ENCODE measurements at places on chromosomes 3 and 15. TPM values are rescaled to one million over a fixed set of nuclear protein-coding genes. Genes with fewer than 3 reads are reported as not detected.
A peak's percentile ranks its signal among the peaks of the same experiment; 100 is the strongest.

The IGSF10 gene
- polyA plus RNA-seq, result 0.16 TPM

The TEX264 gene
- 59.2 TPM for polyA plus RNA-seq

DNA sequence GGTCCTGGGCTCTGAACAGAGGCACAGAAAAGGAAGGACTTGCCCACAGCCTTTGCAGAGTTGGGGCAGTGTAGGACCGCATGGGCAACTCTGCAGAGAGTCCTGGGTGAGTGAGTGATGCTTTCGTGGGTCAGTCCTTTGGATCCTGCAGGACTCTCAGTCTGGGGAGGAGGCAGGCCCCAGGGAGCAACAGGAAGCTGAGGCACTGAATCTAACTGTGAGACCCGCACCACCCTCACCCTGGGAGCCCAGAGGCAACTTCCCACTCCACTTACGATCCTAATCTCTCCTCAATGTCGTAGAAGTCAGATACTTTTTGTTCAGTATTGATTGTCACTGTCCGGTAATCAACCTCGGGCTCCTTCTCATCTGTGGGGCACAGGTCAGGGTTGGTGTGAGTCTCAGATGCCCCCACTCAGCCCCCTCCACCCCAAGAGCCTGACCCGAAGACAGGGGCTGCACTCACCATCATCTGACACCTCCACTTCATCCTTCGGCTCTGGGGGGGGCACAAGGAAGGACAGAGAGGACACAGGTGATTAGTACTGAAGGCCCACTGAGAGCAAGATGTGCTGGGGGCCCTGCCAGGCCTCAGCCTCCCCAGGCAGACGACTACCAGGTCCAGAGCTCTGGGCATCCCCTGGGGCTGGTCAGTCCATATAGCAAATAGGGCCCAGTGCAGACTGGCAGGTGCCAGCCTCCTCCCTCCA, 64.0 kb upstream of the HACD2 start:
- H3K4me1 ChIP-seq, result peaks cover 14% of the 10 kb centered on the region
- H3K27me3 ChIP-seq, result no peaks in the 10 kb centered on the region
- H3K4me3 ChIP-seq, result no peak overlapping the region
- no peak overlapping the region for H3K27ac ChIP-seq
- H3K36me3 ChIP-seq, result peaks cover 52% of the 10 kb centered on the region
- no peak for DNase-seq

DNA sequence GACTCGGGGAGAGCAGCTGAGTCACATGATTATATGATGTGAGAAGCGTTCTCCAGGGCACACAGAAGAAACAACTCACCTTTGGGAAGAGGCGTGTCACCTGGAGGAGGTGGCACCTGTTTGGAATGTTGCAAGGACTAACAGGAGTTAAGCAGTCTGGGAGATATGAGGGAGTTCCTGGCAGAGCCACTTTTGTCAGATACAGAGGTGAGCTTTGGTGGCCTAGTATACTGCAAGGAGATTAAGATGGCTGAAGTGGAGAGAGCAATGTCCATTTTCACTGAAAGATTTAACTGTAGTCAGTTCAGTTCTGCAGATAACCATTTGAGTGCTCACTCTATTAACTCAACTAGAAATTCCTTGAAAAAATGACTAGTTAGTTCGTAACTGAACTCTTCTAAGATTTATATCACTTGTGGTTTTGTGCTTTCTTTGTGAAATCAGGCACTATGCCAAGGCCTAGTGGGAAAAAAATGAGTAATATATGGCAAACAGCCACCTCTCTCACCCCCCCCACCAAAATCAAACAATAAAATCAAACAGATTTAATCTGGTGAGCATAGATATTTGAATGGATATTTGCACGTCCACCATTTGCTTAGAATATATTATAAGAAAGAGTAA, 61.3 kb downstream of the CRYBG3 start:
- H3K27me3 ChIP-seq, result no peaks in the 10 kb centered on the region
- H3K4me1 ChIP-seq, result no peaks in the 10 kb centered on the region
- no peak for DNase-seq
- no peak overlapping the region for H3K27ac ChIP-seq
- 0 out of 2 replicates have a peak, but pooled peaks cover 1% of the 10 kb centered on the region for H3K36me3 ChIP-seq

The PRICKLE2 gene
- polyA plus RNA-seq, result 0.01 TPM

DNA sequence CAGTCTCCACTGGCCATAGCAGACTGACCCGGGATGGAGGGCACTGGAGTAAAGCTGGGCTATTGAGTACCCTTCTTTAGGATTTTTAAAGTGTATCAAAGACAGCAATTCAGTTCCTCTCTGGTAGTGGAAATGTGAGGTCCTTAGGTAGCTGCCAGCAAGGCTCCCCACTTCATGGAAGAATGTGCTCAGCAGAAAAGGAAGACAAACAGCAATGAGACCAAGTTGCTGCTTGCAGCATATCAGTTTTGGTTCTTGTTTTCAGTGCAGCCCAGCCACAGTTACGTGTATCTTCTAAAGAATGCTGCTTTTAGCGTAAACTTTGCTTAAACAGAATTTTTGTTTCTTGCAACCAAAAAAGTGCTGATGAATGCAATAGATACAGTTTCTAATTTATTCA, 374.0 kb upstream of the CBLB start:
- H3K4me3 ChIP-seq, result no peak overlapping the region
- no peaks in the 10 kb centered on the region for H3K4me1 ChIP-seq
- no peak for DNase-seq
- no peaks in the 10 kb centered on the region for H3K36me3 ChIP-seq

The GOLGA8M gene
- 0.05 TPM for polyA plus RNA-seq

GRCh38 chr3:157133434-157134320, 26.3 kb downstream of the CCNL1 start:
- no peak overlapping the region for H3K4me3 ChIP-seq
- peak overlapping the region; percentile 89 for H3K27ac ChIP-seq
- peaks cover 83% of the 10 kb centered on the region for H3K4me1 ChIP-seq
- no peak for DNase-seq

DNA sequence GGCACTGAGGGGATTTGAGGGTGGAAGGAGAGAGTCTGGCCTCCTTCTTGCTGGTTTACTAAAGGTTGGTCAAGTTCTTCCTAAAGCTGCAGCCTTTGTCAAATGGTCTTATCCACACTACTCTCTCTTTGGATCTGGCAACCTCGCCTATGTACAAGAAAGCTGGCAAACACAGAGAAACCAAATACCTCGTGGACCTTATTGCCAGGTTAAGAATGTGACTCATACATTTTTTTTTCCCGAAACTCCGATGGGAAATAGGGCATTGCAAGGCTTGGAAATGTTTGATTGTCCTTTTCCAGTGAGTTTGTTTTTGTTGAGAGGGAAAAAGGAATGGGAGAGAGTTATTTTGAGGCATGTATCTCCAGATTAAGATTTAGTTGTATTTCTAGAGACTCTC, 13.9 kb downstream of the EOMES start:
- no peak for DNase-seq
- H3K4me3 ChIP-seq, result no peak overlapping the region
- no peak overlapping the region for H3K27ac ChIP-seq
- H3K4me1 ChIP-seq, result peaks cover 12% of the 10 kb centered on the region

- no peak overlapping the region for H3K27ac ChIP-seq
- H3K4me1 ChIP-seq, result peaks cover 35% of the 10 kb centered on the region
- no peak overlapping the region for H3K4me3 ChIP-seq
- no peak for DNase-seq
- no peaks in the 10 kb centered on the region for H3K36me3 ChIP-seq
These were observed 14.6 kb upstream of the IGDCC3 start for GRCh38 chr15:65392368-65392767.

The MAN2C1 gene
- 62.6 TPM for polyA plus RNA-seq

- H3K4me1 ChIP-seq, result peaks cover 29% of the 10 kb centered on the region
- no peaks in the 10 kb centered on the region for H3K36me3 ChIP-seq
- H3K27ac ChIP-seq, result no peak overlapping the region
- no peak for DNase-seq
- H3K4me3 ChIP-seq, result no peak overlapping the region
These were observed 2.2 kb downstream of the MYRIP start for GRCh38 chr3:39811561-39811960.

DNA sequence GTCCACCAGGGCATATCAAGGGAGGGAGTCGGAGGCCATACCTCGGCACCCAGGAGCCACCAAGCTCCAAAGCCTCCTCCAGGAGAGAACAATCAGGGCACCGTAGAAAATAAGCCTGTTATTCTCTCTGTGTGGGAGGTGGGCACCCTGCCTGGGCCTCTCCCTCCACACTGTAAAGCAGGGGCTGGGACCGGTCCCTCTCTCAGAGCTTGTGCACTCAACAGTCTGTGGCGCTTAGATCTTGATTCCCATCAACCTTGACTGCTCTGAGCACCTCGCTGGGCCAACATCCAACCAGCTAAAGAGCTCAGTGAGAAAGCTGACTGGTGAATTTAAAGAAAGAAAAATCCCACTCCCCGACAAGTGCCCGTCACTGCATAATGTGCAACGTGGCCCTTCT, 53.0 kb downstream of the PCSK6 start:
- H3K27ac ChIP-seq, result no peak overlapping the region
- no peak overlapping the region for H3K4me3 ChIP-seq
- H3K36me3 ChIP-seq, result peaks cover 46% of the 10 kb centered on the region
- DNase-seq, result no peak

DNA sequence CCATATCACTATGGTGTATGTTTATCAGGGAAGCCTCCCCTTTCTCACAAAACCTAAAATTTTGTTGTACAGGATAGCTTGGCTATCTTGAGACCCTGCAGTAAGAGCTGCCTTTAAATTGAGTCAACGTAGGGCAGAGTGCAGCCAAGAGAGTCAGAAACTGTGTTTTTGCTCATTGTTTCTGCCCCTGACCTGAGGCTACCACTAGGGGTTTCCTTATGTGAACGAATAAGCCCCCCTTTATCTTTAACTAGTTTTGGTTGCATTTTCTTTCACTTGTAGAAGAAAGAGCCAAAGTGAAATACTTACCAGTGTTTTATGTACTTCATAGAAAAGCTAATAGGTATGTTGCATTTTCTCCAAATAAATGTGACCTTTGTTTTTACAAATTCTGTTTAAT, 149.9 kb upstream of the TMC3 start:
- H3K4me3 ChIP-seq, result no peak overlapping the region
- H3K4me1 ChIP-seq, result no peaks in the 10 kb centered on the region
- peaks cover 3% of the 10 kb centered on the region for H3K27me3 ChIP-seq
- H3K27ac ChIP-seq, result no peak overlapping the region
- no peak for DNase-seq

DNA sequence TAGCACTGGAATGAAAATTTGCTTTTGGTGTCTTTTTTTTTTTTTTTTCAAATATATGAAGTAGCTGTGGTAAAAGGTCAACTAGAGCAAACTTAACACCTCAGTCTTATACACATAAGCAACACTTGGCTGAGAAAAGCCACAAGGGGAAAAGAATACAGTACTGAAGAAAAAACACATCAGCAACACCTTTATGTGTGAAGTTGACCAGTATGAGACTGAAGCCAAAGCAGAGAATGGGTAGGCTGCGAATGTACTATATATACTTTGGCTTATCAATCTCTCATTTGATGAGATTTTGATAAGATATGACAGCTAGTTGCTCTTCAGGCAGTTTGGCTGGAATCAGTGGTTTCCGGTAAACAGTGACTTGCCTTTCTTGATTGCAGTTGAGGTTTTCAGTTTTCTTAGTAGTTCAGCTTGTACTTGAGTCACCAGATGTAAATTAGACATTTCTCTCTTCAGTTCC, 22.0 kb upstream of the ZCWPW2 start:
- H3K27ac ChIP-seq, result no peak overlapping the region
- H3K4me1 ChIP-seq, result peaks cover 36% of the 10 kb centered on the region
- no peaks in the 10 kb centered on the region for H3K27me3 ChIP-seq
- no peak overlapping the region for H3K4me3 ChIP-seq
- no peak for DNase-seq
- peaks cover 10% of the 10 kb centered on the region for H3K36me3 ChIP-seq

GRCh38 chr3:36678216-36679013, 85.9 kb downstream of the DCLK3 start:
- H3K4me1 ChIP-seq, result no peaks in the 10 kb centered on the region
- no peak for DNase-seq
- no peak overlapping the region for H3K27ac ChIP-seq
- H3K36me3 ChIP-seq, result no peaks in the 10 kb centered on the region

GRCh38 chr3:186965141-186965879, 35.0 kb downstream of the ST6GAL1 start:
- no peak for DNase-seq
- no peaks in the 10 kb centered on the region for H3K4me1 ChIP-seq
- no peak overlapping the region for H3K27ac ChIP-seq
- no peaks in the 10 kb centered on the region for H3K27me3 ChIP-seq
- H3K4me3 ChIP-seq, result no peak overlapping the region

GRCh38 chr3:72042397-72043203, 257.7 kb upstream of the PROK2 start:
- no peaks in the 10 kb centered on the region for H3K4me1 ChIP-seq
- no peak overlapping the region for H3K27ac ChIP-seq
- no peaks in the 10 kb centered on the region for H3K36me3 ChIP-seq
- H3K4me3 ChIP-seq, result no peak overlapping the region
- no peaks in the 10 kb centered on the region for H3K27me3 ChIP-seq
- no peak for DNase-seq

DNA sequence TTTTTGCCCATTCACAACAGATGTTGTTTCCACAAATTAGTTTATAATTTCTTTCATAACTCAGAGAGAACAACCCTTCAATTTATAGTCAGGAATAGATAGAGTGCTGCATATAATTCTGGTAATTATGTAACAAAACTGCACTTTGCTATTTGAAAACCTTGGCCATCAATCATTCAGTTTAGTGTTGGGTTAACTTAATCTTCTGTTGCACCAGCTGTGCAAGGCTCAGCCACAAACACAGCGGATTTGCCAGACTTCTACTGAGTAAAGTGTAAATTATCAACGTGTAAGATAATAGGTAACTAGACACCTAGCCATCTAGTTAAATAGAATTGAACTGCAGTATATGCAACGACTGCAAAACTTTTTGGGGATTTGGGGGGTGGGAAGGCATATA, 1064.3 kb upstream of the EPHA6 start:
- no peaks in the 10 kb centered on the region for H3K36me3 ChIP-seq
- H3K27ac ChIP-seq, result no peak overlapping the region
- H3K4me3 ChIP-seq, result no peak overlapping the region
- no peaks in the 10 kb centered on the region for H3K27me3 ChIP-seq
- H3K4me1 ChIP-seq, result no peaks in the 10 kb centered on the region
- no peak for DNase-seq

GRCh38 chr3:155382396-155383042, 89.0 kb upstream of the STRIT1 start:
- no peak overlapping the region for H3K4me3 ChIP-seq
- no peaks in the 10 kb centered on the region for H3K36me3 ChIP-seq
- H3K4me1 ChIP-seq, result no peaks in the 10 kb centered on the region

DNA sequence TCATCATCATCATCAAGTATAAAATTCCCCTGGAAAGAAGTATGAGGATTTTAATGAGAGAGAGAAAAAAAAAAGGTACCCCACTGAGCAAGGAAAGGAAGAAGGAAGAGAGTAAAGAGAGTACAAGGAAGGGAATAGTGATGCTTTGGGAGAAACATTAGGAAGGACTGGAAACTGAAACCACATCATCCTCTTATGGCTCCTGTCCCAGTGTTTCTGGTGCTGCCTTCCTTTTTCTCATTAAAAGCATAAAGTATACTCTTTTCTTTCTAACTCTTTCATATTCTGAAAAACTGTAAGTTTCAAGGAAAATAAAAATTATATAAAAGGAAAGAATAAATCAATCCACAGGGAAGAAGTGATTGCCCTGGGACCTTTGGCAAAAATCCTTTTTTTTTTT, 616.4 kb upstream of the CBLB start:
- no peak for DNase-seq
- no peaks in the 10 kb centered on the region for H3K4me1 ChIP-seq
- no peak overlapping the region for H3K4me3 ChIP-seq
- no peaks in the 10 kb centered on the region for H3K27me3 ChIP-seq

- H3K36me3 ChIP-seq, result no peaks in the 10 kb centered on the region
- no peaks in the 10 kb centered on the region for H3K4me1 ChIP-seq
- H3K4me3 ChIP-seq, result no peak overlapping the region
These were observed 55.5 kb downstream of the BTD start for GRCh38 chr3:15657016-15657415.

All from HepG2 (cell line).